ENCODE measurements at places on chromosomes 3 and 15.
A peak's percentile ranks its signal among the peaks of the same experiment; 100 is the strongest.

DNA sequence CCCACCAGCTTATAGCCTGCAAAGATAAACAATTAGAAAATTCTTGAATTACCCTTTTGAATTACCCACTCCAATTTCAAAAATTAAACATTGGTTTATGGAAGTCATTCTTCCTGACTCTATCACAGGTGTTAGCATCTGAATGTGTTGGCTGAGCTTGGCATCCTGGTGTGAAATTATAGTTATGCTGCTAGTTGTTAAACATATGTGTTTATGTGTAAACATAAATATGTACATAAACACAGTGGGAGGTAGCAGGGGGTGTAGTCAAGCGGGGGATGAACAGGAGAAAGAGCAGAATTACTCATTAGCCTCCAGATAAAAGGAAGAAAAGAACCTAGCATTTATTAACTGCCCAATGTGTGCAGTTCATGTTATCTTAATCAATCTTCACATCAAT is 530.2 kb downstream of the MCTP2 start:
- ATAC-seq = no peak

GRCh38 chr3:113758389-113759024 is 11.7 kb downstream of the ATP6V1A start:
- no peak for ATAC-seq

GRCh38 chr15:56964182-56964581 is 45.7 kb downstream of the TCF12 start:
- peak; percentile 72 for ATAC-seq

GRCh38 chr3:8490079-8490552 is 11.5 kb upstream of the LMCD1 start:
- ATAC-seq = peak; percentile 75

GRCh38 chr3:94548581-94549316 is 485.9 kb downstream of the NSUN3 start:
- ATAC-seq = no peak

DNA sequence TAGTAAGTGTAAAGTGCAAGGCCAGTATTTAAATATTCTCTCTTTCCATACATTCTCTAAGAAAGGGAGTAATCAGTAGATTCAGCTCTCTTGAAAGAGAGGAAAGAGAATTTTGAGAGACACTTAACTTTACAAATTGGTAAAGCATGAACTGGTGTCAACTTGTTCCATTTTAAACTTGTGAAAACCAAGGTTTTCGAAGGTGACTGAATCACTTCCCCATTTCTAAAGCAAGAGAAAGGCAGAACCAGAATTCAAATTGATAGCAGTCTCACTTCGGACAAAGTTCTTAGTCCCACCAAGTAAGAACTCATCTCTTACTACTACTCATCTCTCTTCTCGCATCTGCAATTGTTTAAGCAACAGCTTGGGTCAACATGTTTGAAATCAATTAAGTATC is 22.4 kb downstream of the TJP1 start:
- ATAC-seq = no peak

- no peak for ATAC-seq
These were observed 294.5 kb upstream of the PROK2 start for GRCh38 chr3:72079369-72079872.

DNA sequence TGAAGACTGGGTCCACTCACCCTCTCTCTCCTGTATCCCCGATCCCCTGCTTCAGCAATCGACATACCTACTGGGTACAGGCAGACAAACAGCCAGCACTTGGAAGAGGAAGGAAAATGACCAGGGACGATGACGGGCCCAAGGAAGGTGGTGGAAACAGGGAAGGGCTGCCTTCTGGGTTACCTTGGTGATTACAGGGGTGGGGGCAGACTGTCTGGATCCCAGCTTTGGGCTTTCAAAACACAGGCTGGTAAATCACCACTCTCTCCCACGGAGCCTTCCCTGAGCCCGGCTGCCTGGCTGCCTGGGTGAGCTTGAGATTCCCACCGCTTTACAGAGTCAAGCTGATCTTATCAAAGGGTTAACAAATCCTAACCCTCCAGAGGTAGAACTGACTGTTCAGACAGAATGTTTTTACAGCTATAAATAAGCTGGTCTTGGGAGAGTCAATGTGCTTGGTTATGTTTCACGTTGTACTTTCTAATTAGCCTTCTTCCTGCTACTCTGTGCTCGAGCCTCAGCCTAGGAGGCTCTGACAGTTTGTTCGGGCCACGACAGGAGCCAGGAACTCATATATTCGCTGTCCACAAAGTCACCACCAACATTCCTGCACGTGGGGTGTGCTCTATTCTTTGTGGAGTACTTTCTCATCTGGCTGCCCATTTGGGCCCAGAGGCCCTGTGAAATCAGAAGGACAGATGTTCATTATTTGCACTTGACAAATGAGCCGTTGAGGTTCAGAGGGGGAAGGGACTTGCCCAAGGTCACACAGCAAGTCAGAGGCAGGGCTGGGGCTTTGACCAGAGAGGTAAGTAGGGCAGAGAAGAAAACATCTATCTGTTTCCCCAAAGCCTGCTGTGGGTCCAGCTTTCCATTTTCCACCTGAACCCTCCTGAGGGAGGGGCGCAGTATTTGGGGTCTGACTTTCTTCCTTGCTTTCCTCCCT is 63.5 kb downstream of the FEM1B start:
- peak; percentile 37 for ATAC-seq

DNA sequence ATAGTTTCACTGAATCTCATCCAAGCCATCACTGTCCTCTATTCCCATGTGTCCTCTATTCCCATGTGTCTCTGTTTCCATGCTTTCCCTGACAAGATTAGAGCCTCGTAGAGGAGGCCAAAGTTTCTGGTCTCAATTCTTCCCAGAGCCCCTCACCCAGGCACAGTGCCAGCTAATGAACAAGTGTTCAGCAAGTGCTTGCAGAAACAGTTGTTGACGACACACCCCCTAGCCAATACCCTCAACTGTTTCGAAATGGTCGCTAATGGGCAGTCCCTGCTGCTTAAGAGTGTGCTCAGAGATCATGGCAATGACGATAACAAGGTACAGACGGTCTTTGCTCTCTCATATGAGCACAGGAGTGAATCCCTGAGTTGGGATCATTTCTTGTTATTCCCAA is 73.4 kb downstream of the FAM174B start:
- ATAC-seq = no peak

GRCh38 chr3:79162653-79163052 is 605.1 kb downstream of the ROBO1 start:
- ATAC-seq = no peak

All from SK-N-SH treated with all-trans-retinoic acid at 6 μM for 48 hours (cell line).